Epithelial cell of proximal tubule (primary cell): ENCODE measurements at places on chromosomes 3 and 15.

- no peak for DNase-seq
Measured at GRCh38 chr15:34883042-34883441, 86.5 kb downstream of the AQR start.

DNA sequence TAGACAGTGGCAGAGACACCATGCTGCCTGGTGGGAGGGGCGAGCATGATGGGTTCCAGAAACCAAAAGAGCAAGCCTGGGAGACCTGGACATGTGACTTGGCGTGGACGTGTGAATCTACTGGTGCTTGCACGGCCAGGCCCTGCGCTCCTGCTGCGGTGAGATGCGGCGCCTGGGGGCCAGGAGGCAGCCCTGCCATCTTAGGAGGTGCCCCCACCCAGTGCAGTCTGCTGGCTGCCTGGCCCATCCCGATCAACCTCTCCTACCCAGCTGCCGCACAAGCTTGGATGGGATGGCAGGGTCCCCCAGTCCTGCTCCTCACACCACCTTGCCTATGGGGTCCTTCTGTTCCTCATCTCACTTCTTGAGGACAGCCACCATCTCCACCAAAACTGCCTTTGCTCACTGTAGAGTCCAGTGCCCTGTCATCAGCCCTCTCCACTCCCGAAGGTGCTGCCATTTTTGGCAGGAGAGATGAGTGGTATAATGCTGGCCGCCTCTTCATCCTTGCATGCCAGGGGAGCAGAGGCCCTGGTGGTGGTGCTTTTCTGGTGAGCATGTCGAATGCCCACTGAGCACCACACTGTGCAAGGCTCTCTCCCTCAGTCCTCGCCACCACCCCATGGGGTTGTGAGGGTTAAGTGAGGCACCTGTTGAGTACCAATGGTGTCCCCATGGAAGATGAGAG, 3.1 kb upstream of the ABTB1 start:
- DNase-seq, result no peak

DNA sequence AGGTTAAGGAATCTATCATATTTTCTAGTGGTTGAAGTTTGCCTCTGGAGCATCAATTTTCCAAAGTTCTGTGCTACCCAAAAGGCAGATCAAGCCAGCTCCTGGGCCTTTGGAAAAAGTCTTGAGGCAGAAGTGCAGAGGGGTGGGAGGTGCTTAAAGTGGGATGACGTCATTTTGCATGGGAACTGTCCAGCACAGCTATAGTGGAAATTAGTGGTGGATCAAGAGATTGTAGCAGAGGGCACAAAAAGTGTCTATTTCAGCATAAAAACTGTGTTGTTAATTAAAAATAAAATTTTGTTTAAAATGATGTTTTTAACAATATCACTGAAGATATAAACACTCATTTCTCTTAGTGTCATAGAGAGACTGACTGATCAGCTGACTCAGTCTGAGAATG, 221.9 kb downstream of the LRRN1 start:
- DNase-seq, result no peak

DNA sequence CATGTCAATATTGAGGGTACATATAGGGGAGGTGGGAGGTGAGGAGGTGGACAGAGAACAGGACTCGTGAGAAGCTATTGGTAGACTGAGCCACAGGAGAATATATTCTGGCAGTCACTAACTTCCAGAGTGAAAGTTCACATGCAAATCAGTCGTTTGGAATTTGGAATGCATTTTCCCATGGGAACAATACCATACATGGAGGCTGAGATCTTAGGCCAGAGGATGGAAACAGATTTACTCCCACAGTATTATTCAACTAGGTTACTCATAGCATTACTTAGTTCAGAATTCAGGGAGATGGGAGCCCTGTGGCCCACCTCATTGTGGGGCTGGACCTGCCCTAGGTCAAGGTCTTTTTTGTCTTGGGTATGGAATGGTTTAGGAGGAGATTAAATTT, 36.4 kb upstream of the ABHD2 start:
- DNase-seq, result no peak

DNA sequence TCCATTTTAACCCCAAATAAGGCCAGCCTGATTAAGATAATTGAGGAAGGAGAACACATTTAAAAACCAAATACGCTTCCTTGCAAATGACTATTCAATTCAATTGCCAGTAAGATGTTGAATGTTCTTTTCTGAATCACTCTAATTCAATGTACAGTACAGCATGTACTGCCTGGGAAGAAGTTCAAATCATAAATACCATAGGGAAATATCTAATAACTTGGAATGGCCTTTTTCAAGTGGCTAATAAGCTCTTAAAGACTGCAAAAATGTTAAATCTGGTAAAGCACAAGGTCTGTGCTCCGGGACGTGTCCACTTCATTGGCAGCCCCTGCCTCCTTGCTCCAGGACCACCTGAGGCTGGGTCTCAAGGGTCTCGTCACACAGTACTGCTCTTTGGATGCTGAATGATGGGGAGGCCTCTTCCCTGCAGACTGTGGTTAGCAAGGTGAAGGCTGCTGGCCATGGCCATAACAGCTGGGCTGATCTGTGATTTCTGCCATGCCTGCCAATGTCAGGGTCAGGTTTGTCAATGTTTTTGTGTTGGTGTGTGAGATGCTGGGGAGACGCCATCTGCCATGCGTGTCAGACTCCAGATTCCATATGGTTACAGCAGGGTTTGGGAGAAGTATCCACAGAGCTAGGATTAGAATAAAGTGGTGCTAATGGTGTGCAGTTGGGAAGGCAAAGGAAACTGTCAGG, 300.5 kb downstream of the ADAMTS17 start:
- DNase-seq, result no peak

DNA sequence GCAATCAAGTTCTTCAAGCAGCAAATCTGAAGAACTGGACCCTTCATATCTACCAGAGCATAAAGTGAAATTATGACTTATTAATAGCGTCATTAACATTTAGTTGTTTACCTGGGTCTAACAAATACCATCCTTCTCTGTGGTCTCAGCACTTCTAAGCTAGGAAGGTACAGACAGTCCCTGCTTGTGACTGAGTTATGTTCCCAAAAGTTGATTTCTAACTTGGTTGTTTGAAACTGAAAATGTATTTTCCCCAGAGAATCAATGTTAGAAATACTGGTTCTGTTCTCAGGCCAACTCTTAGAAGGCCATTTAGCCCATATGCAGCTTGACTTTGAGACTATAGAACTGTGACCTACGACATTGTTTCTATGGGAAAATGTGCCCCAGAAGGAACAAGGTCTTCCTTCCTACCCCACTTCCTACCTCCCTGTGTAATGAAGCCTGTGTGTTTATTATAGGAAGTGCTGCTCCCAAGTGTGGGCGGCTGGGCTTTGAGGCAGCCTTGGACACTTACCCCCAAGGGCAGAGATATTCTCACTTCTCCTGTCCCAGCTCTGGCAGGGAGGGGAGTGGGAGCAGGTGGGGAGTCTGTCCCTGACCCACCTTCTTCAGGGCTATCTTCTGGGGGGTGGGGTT, 12.2 kb upstream of the MAPK6 start:
- DNase-seq, result no peak

DNA sequence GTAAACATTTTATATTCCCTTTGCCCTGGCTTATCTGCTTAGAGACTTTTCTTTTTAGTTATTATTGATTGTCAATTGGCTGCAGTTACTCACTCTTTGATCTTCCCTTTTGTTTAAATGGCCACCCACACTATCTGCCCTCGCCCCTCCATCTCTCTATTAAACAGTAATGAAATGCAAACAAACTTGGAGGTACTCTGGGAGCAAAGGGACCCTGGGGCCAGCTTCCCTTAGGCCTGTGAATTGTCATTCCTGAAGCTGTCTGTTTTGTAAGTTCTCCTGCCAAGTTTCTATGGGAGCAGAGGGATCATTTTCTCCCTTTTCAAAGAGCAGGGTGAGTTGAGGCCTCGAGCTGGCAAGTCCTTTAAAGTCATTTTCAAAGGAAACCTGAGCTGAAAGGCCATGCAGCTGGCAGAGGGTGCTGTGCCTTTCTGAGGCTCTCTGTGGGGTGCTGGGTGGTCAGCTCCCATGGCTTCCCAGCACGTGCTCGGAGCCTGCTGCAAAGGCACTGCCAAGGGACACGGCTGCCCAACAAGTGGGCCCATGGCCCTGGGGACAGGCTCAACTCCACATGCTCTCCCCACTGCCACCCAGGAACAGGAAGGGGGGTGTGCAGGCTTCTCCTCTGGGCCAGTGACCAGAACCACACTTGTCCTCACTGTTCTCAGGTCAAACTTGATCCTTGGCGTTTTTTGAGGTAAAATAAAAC, 17.4 kb upstream of the RTP2 start:
- no peak for DNase-seq

DNA sequence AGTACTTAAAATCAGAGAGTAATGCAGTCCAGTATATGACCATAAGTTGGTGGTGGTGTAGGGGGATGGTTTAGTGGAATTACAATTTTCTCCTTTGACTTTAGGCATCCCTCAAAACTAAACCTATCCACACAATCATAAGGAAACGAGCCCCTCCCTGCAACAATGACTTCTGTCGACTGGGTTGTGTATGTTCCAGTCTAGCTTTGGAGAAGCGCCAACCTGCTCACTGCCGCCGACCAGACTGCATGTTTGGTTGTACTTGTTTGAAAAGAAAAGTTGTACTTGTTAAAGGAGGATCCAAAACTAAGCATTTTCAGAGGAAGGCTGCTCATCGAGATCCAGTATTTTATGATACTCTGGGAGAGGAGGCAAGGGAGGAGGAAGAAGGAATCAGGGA, 52.8 kb downstream of the MGA start:
- no peak for DNase-seq

- no peak for DNase-seq
Measured at GRCh38 chr3:4900298-4900697, 78.9 kb upstream of the BHLHE40 start.
